ENCODE measurements at places on chromosomes 16 and 17.
A peak's percentile ranks its signal among the peaks of the same experiment; 100 is the strongest.

DNA sequence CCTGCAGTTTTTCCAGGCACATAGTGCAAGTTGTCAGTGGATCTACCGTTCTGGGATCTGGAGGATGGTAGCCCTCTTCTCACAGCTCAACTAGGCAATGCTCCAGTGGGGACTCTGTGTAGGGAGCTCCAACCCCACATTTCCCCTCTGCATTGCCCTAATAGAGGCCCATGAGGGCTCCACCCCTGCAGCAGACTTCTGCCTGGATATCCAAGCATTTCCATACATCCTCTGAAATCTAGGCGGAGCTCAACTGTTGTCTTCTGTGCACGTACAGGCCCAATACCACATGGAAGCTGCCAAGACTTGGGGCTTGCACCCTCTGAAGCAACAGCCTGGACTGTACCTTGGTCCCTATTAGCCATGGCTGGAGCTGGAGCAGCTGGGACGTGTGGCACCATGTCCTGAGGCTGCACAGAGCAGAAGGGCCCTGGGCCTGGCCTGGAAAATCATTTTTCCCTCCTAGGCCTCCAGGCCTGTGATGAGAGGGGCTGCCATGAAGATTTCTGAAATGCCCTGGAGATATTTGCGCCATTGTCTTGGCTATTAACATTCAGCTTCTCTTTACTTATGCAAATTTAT, 10.9 kb upstream of the MILR1 start:
- no peak for DNase-seq

- no peak for DNase-seq
Observed at GRCh38 chr16:80620736-80621605, 80.2 kb downstream of the DYNLRB2 start.

DNA sequence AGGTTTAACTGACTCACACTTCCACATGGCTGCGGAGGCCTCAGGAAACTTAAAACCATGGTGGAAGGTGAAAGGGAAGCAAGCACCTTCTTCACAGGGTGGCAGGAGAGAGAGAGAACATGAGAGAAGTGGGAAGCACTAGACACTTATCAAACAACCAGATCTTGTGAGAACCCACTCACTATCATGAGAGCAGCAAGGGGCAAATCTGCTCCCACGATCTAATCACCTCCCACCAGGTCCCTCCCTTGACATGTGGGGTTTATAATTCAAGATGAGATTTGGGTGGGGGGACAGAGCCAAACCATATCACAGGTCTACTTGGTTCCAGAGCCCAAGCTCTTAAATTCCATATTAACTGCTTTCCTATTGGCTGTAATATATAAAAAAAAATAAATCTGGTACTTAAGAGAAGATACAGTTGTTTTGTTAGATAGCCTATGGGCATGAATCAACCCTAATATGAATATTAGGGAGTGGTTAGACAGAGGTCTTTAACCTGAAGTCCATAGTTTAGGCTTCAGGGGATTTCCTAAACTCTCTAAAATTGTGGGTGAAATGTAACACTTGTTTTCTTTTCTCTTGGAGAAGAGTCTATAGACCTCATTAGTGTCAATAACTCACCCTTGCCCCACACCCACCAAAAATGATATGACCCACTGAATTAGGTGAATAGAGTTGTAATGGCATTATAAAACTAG, 56.7 kb downstream of the SKAP1 start:
- no peak for DNase-seq

GRCh38 chr16:27642756-27643155, 92.8 kb downstream of the KATNIP start:
- no peak for DNase-seq

DNA sequence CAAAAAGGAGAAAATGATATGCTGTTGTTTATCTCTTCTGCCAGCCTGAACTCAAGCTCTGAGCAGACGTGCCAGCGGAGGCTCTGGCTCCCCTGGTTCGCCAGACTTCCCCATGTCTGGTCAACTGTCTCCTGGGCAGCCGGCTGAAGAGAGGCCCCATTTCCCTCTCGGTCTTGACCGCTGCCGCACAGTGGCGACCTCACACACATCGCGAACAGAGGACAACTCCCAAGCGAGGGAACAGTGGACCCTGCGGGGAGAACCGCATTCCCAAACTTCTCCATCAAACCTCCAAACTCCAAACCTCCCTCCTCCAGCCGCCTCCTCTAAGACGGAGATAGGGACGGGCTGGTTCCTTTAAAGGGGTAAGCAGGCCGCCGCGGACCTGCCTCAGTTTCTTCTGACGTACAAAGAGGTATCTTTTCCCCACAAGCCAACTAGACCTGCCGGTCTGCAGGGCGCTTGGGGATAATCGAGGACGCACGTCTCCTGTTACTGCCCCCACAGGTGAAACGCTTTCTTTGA, 24.9 kb upstream of the RFFL start:
- DNase-seq = no peak

DNA sequence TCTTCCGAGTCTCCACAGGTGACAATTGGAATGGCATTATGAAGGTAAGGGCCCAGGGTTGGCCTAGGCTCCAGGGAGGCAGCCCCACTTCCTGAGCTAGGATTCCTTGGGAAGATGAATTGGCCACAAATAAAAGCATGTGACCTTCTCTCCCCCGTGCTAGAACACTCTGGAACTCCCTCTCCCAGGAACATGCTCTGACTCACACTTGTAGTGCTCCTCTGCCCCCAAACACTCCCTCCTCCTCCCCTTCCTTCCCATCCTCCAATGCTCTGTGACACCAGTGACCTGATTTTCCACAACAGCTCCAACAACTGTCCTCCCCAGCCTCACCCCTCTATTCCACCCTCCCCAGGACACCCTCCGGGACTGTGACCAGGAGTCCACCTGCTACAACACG, 16.4 kb upstream of the ABCC3 start:
- DNase-seq = no peak

- no peak for DNase-seq
Observed at GRCh38 chr17:4771519-4772234, at the start of gene TM4SF5. Gene TM4SF5 (plus strand): TSS chr17:4771886. CDS start chr17:4771923, 37 bp downstream.

DNA sequence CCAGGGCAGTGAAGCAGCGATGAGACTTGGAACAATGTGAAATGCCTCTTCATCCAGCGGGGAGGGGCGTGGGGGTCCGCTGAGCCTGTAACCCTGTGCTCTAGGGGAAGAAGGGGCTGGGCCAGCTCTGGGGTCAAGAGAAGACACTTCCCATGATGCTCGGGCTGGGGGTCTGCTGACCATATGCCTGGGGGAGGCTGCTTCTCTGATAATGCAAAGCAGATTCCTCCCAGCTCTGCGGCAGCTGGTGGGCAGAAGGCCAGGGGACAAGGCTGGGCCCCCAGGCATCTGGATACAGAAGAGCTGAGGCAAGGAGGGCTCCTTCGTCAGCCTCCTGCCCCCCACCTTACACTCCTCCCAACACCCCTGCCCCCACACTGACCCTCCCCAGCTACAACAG, 24.7 kb downstream of the NGFR start:
- DNase-seq = no peak

DNA sequence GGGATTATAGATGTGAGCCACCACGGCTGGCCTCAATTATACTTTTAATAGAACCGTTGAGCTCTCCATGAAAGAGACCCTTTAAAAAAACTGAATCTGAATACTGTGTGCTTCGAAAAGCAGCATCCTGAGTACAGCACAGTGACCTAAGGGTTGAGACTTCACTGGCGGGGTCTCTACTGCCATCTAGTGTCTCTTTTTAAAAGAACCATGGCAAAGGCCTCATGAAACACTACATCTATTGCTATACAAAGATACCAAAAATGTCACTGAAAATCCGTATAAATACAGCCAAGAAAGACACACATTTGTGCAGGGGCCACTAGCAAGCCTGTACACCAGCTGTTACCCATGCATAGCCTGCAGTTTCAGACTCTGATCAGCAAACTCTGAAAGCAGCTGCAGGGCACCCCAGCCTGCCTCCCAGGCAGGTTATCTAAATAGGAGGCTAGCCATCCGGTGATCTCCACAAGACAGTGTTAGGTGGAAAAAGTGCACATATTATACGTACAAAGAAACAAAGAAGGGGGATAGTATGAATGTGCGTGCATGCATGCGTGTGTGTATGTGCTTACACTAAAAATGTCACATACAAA, 35.3 kb downstream of the NPLOC4 start:
- DNase-seq = peak; percentile 24

DNA sequence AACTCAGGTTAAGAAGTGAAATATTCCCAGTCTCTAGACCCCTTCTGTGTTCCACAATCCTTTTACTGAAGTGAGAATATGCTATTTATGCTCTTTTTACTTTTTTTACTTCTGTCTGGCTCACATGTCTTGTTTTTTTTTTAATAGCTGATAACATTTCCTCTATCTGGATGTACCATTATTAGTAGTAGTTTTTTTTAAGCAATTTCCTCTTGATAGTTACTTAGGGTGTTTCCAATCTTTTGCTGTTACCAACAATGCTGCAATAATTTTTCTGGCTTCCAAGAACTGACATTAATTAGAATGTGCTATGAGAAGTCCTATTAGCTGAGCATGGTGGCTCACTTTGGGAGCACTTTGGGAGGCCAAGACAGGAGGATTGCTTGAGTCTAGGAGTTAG, 32.0 kb downstream of the KSR1 start:
- DNase-seq = no peak

DNA sequence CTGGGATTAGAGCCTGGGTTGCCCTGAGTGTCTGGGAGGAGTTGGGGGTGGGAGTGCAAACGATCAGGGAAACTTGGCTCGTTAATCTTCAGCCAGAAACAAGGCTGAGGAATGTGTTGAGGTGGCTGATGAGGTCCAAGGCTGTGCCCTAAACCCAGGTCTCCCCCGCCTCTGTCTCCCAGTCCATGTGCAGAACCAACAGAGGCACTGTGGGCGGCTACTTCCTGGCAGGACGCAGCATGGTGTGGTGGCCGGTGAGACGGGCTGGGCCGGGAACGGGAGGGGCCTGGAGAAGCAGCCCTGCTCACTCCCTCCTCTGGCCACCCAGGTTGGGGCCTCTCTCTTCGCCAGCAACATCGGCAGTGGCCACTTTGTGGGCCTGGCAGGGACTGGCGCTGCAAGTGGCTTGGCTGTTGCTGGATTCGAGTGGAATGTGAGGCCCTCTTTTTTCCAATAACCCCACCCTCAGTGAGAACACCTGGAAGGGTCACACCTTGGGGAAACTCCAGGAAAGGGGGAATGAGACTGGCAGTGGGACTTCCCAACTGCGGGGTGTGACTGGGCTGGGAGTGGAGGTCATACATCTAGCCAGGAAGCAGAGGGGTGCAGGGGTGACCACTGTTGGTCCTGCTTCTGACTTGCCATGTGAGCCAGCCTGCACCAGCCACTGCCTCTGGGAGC, 1.7 kb downstream of the SLC5A2 start:
- DNase-seq = no peak

- DNase-seq = no peak
Observed at GRCh38 chr16:90048737-90049330, 28.3 kb downstream of the PRDM7 start.

DNA sequence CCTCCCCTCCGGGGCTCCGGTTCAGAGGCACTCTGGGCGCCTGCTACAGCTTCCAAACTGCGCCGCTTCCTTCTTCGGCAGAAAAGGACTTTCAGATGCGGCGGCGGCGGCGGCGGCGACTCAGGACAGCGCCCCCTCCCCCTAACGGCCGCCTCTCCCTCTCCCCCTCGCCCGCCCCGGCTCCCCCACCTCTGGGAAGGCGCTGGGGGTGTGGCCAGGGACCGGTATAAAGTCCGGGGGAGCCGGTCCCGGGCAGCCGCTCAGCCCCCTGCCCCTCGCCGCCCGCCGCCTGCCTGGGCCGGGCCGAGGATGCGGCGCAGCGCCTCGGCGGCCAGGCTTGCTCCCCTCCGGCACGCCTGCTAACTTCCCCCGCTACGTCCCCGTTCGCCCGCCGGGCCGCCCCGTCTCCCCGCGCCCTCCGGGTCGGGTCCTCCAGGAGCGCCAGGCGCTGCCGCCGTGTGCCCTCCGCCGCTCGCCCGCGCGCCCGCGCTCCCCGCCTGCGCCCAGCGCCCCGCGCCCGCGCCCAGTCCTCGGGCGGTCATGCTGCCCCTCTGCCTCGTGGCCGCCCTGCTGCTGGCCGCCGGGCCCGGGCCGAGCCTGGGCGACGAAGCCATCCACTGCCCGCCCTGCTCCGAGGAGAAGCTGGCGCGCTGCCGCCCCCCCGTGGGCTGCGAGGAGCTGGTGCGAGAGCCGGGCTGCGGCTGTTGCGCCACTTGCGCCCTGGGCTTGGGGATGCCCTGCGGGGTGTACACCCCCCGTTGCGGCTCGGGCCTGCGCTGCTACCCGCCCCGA, at the start of gene IGFBP4:
Gene IGFBP4 (plus strand): TSS at position 255 of the 792 bp plus-strand sequence. CDS start 286 bp downstream, at position 541.
- DNase-seq = peak; percentile 40

DNA sequence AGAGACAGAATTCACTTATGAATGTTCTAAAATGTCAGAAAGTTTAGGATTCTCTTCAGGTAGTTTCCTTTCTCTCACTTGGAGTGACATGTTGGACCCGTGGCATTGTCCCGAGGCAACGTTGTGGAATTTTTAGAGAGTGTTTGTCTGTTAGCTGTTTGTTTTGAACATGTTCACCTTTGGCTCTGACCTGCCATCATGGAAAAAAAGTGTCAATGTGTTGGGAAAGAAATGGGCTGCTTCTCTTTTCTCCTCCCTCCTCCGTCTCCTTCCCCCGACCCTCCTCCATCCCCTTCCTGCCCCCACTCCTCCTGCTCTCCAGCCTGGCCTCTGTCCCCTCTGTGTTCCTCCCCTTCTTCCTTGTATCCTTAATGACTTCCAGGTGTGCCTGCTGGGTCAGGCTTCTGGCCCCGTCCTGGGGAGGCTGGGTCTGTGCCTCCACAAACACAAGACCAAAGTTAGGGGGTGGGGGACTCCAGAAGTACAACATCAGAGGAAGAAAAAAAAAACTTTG, 463.1 kb downstream of the MAF start:
- no peak for DNase-seq

DNA sequence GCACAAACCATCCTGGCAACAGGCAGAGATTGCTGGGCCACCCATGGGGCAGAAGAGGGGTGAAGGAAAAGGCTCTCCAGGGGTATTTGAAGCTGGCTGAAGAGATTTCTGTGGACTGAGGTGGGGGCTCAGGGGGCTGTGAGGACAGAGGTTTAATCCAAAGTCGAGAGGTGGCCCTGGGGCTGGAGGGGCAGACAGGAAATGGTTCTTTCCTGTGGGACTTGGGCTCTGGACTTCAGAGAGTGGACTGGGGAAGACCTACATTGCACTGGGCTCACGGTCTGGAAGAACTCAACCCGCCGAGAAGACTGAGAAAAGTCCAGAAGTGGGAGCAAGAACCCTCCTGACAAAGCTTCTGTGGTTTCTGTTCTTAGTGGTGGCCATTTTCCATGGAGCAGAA, 2.9 kb downstream of the CCDC42 start:
- no peak for DNase-seq

DNA sequence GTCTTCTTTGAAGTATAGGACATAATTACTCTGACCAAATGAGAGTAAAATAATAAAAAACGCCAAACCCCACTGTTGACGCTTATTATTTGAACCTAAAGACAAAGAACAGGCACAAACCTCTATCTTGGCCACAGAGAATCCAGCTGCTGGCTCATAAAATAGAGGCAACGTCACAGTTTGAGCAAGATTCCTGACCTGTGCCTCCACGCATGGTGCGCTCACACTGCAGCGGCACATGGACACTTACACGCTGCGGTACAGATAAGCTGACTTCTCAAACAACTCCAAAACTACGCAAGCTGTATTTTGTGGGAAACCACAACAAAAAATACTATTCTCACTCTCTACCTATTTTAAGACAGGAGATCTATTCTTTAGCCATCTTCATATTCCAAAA, 38.8 kb upstream of the TRAP1 start:
- no peak for DNase-seq

- no peak for DNase-seq
Observed at GRCh38 chr17:73760439-73760758, 116.2 kb upstream of the SDK2 start.

All from SW 1271 (cell line).